Bone marrow (tissue), 2 donors: ENCODE measurements at places on chromosomes 1 and 21.

- no peak for DNase-seq
Measured at GRCh38 chr1:74429580-74429979, 82.8 kb downstream of the LRRC53 start.

DNA sequence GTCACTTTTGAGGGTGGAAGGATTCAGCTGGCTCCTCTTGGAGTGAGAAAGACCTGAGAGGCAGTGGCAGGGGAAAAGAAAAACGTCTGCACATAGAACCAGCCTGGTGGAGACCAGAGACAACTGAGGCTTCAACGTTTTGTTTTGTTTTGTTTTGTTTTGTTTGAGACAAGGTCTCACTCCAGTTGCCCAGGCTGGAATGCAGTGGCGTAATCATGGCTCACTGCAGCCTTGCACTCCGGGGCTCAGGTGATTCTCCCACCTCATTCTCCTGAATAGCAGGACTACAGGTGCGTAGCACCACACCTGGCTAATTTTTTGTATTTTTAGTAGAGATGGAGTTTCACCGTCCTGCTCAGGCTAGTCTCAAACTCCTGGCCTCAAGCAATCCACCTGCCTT lies 12.3 kb downstream of the SHISAL2A start:
- no peak for DNase-seq

- DNase-seq, result no peak
Measured at GRCh38 chr1:224640018-224640417, 23.9 kb downstream of the CNIH3 start.

DNA sequence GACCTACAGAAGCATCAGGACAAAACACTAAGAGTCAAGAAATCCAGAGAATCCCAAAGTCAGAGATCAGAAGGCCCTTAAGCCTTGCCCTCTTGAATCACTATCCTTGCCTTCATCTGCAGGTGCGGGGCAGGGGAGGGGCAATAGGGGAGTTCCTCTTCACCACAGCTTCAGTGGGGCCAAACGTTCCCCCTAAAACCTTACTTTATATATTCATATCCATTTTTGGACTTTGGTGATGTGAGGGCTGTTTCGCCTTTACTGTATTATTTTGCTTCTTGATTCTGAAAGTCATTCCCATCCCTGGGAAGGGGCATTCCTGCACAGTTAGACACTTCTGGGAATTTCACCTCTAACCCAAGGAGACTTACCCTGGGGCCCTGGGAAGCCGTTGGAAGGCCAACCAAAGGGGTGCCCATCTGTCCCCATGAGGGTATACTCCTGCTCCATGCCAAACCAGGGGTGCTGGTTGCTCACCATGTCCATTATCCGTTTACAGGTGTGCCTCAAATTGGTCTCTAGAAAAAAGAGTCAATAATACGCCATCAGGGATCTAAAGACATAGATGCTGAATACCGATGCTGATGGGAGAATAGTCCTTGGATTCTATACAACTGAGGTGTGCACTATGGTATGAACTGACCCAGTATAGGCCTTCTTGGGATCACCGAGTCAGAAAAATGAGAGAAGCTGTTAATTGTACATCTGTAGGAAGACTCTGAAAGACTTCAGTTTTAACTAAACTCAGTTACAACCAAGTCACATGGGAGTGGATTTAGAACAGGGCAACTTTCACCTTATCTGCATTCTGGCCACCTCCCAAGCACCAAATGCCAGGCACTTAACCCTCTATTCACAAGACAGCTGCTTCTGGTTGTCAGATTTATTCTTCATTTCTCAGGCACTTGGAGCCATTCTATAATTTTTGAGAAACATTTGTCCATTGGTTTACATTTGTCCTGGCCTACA lies 5.4 kb downstream of the GLUL start:
- no peak for DNase-seq

DNA sequence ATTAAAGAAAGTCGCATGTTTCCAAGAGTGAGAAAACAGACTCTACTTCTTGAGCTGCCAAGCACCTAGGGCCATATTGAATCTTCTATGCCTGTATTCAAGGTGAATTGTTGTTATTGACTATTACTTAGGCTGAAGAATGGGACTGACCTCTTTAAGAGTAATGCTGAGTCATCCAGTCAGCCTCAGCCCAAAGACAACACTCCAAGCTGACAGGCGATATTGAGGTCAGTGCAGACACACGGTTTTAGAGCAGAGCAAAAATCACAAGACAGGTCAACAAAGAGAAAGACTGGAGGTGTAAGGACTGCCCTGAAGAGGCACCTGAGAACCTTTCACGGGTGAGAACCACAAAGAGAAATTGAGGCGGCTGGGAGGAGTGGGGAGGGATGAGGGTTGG lies 146.9 kb downstream of the MIS18A start:
- DNase-seq, result no peak

GRCh38 chr1:202073206-202073605 lies 49.5 kb upstream of the GPR37L1 start:
- DNase-seq, result no peak

DNA sequence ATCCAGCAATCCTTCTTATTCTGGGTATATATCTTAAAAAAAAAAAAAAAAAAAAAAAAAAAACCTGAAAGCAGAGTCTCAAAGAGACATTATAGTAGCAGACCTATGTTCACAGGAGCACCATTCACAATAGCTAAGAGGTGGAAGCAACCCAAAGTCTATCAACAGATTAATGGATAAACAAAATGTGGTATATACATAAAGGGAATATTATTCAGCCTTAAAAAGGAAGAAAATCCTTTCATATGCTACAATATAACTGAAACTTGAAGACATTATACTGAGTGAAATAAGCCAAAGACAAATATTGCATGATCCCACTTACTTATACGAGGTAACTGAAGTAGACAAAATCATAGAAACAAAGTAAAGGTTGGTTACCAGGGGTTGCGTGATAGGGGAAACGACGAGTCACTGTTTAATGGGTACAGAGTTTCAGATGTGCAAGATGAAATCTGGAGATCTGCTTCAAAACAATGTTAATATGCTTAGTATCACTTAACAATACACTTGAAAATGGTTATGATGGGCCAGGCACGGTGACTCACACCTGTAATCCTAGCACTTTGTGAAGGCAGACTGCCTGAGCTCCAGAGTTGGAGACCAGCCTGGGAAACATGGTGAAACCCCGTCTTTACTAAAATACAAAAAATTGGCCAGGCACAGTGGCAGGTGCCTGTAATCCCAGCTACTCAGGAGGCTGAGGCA lies 29.5 kb downstream of the PIK3R3 start:
- DNase-seq, result no peak

- DNase-seq, result no peak
Measured at GRCh38 chr1:74811436-74812179, 78.7 kb downstream of the TYW3 start.

GRCh38 chr1:199182186-199182843 lies 543.5 kb downstream of the PTPRC start:
- DNase-seq, result no peak

- DNase-seq, result no peak
Measured at GRCh38 chr21:34844924-34845238, 176.1 kb downstream of the CLIC6 start.

- DNase-seq, result no peak
Measured at GRCh38 chr1:172467446-172467845, 23.6 kb upstream of the PIGC start.

DNA sequence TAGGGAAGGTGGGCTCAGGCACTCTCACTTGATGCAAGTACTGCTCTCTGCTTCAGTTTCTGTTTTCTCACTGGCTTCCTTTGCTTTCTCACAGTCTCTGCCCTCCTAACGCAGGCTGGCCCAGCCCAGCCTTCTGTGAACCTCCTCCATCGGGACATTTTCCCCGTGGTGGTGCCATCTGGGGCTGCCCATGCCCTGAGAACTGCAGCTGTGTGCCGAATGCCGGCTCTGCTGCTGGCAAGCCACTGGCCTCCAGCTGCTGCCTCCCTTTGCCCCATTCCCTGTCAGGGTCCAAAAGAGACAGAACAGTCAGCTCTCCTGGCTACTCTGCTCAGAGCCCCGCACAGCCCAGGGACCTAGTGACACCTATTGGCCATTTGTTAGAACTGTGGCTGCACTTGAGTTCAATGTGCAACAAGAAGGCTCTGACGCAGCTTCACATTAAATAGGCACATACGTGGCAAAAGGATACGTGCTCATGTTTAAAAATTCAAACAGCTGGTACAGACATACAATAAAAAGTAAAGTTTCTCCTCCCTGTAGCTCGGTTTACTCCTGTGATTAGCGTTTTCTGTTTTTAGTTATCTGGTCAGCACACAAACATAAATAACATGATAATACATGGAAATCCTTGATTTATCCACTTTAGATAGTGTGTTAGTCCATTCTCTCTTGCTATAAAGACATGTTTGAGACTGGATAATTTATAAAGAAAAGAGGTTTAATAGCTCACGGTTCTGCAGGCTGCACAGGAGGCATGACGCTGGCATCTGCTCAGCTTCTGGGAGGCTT lies 46.6 kb downstream of the FCRL5 start:
- peak; percentile 5 for DNase-seq

- DNase-seq, result no peak
Measured at GRCh38 chr1:32713081-32713480, 10.5 kb upstream of the SYNC start.

GRCh38 chr1:117760069-117760468 lies 154.2 kb downstream of the TENT5C start:
- DNase-seq, result no peak

GRCh38 chr1:210292231-210292871 lies 36.4 kb upstream of the HHAT start:
- DNase-seq, result no peak

DNA sequence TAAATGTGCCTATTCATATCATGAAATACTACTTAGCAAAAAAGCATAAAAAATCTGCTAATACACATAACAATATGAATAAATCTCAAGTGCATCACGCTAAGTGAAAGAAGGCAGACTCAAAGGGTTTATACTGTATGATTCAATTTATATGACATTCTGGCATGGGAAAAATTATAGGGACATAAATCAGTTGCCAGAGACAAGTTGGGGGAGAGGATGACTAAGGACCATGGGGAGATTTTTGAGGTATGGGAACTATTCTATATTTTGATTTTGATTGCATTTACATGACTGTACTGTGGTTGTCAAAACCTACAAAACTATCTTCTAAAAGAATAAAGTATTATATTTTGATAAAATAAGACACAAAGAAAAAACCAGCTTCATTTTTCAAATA lies 650.3 kb upstream of the NR5A2 start:
- DNase-seq, result no peak

GRCh38 chr21:24323536-24323935 lies 1283.7 kb downstream of the MRPL39 start:
- no peak for DNase-seq

DNA sequence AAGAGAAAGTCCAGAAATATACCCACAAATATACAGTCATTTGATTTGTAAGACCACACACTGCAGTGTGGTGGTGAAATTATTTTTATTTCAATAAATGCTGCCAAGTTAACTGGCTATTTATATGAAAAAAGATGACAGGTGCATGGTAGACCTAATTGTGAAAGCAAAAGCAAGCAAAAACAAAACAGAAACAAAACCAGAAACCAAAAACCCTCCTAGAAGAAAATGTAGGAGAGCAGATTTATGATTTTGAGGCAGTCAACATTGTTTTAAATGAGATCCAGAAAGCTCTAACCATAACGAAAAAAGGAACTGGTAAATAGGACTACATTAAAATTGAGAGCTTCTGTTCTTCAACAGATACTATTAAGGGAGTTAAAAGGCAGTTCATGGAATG lies 303.6 kb downstream of the PRDM2 start:
- DNase-seq, result no peak

- no peak for DNase-seq
Measured at GRCh38 chr21:29825345-29825744, 114.5 kb downstream of the GRIK1 start.

GRCh38 chr1:15275921-15276683 lies 29.1 kb downstream of the FHAD1 start:
- no peak for DNase-seq

DNA sequence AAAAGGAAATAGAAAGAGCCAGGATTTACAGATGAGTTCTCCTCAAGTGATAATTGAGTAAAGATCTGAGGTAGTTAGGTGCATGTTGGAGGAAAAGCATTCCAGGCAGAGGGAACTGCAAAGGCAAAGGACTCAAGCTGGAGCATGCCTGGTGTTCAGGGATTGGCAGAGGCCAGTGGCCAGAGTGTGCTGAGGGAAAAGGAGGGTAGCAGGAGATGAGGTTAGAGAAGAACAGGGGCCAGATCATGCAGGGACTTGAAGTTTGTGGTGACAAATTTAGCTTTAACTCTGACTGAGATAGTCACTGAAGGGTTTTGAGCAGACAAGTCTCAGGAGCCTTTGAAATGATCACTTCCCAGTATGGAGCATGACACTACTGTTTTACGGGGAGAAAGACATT lies 19.0 kb upstream of the GTF2B start:
- no peak for DNase-seq

GRCh38 chr21:28333578-28334075 lies 659.0 kb downstream of the LTN1 start:
- no peak for DNase-seq

GRCh38 chr1:15262706-15263105 lies 15.7 kb downstream of the FHAD1 start:
- DNase-seq, result no peak

DNA sequence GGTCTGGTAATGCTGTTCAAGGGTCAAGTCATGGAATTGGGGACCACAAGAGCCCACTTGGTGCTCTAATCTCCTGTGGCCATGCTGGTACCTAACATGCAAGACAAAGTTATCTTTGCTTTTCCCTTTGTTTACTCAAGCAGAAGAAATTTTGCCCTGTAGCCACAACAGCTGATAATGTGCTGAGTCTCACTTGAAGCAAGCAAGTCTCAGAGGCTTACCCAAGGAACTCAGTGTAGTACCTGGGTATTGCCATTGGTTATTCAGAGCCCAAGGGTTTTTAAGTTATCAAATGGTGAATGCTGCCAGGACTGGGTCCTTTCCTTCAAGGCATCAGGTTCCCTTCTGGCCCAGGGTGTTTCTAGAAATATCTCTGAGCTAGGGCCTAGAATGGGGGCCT lies 198.9 kb upstream of the RNPC3 start:
- no peak for DNase-seq

GRCh38 chr1:163128282-163128681 lies 59.1 kb downstream of the RGS4 start:
- DNase-seq, result no peak

DNA sequence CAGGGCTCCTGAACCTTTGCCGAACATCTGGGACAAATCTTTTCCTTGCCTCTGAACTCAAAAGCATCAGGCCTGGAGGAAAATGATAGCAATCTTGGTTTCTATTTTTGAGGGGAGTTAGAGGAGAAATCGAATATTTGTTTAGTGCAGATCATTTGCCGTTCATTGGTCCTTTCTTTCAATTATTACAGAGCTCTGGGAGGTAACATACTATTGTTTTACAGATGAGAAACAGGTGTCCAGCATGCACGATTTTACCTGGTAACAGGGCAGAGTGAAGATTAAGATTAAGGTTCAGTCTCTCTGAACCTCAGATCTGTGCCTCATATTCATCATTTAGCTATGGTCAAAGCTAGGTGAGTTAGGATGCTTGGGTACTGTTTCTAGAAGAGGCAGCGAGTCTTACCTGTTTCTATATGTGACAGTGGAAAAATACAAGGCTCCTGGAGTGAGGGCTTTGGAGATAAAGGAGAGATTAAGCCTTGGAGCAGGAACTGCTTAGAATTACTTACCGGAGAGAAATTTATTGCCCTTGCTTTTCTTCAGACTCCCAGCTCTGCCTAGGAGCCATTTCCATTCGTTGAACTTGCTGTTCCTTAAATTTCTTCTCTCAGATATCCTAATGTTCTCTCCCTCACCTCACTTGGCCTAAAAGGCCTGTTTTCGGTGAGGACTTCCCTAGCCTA lies 1.4 kb downstream of the PRCC start:
- DNase-seq, result no peak
